Activated CD4-positive, alpha-beta memory T cell treated with anti-CD3 and anti-CD28 coated beads for 36 hours (primary cell): ENCODE measurements at places on chromosomes 12 and 14.

DNA sequence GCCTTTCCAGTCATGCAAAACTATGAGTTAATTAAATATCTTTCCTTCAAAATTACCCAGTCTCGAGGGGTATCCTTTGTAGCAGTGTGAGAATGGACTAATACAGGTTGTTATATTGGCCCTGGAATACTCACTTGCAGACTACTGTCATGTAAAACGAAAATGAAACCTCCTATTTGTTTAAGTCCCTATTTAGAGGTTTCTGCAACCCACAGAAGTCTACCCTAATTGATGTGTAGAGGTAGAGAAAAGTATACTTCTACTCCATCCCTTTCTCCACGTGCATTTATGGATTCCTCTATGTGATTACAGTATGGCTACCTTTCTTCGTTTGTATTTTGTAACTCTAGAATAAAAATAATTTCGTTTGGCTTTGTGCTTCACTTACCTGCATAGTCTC lies 371.1 kb downstream of the FSCB start:
- DNase-seq = no peak

DNA sequence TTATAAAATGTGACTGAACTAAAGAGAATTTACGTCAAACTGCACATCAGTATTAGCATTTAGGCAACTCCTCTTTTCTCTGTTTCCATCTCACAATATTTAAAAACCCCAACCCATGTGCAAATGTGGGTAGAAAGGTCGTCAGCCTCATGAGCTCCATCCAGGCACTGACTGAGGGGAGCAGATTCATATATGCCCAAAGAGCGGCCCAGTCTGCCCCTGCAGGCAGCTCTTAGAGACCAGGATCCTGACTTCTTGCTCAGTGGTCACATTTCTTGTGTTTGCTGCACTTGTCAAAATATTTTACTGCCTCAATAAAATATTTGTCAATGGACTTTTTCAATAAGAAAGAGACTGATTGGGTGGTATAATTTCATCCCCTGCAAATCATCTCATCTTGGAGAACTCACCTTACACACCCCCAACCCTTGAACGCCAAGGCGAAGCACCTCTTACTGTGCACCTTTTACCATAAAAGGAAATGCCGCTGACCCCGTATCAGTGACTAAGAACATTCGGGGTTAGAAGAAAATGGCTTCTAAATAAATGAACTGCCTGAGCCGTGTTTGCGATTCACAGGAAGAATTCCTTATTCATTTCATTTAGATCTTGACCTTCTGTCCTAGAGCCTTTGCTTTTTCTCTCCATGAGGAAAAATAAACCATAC lies 418.8 kb downstream of the BCL11B start:
- no peak for DNase-seq

DNA sequence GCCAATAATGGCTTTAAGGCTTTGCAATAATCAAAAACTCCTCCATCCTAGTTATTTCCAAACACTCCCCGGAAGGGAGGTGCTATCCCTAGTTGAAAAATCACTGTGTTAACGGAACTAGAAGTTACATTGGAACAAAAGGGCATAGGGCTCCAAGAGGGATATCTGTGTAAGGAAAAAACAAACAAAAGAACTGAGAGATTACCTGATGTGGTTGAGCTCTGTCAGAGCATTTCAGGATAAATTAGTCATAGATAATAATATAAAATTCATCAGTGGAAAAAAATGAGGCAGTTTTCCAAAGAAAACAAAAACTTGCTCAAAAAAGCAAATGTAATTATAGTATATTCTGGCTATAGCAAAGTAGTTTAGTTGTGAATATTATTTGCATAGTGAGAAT lies 27.4 kb upstream of the PAPLN start:
- DNase-seq = no peak

- DNase-seq = no peak
These were observed 86.1 kb downstream of the MGAT4C start for GRCh38 chr12:86170051-86170450.

- no peak for DNase-seq
These were observed 49.0 kb downstream of the NTF3 start for GRCh38 chr12:5480938-5481303.

DNA sequence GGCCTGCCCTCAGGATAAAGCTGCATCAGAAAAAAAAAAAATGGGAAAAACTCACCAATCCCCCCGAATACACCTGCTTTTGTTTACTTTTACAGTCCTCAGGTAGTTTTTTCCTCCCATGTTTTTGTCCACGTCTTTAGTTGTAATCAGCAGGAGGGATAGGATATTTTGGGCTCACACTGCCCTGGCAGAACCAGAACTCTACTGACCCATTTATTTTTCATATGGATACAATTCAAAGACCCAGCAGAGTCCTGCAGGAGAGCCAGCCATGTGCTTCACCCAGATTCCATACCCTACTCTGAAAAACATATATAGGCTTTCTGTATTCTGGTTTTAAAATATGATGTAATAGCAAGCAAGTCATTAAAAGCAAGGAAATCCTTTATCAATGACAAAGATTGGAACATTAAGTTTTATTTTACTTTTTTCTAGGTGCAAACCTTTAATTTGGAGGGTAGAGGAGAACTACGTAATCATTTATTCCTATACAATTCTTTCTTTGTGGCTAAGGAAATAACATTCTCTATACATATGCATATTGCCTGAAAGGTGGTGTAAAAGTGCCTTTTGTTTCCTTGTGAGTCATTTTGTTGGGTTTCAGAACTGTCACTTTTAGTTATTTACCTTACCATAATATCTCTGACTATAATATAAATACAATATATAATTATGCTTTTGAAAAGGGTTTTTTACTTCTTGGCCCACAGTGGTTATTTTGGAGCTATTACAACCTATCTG lies 19.1 kb downstream of the DACT1 start:
- DNase-seq = no peak

DNA sequence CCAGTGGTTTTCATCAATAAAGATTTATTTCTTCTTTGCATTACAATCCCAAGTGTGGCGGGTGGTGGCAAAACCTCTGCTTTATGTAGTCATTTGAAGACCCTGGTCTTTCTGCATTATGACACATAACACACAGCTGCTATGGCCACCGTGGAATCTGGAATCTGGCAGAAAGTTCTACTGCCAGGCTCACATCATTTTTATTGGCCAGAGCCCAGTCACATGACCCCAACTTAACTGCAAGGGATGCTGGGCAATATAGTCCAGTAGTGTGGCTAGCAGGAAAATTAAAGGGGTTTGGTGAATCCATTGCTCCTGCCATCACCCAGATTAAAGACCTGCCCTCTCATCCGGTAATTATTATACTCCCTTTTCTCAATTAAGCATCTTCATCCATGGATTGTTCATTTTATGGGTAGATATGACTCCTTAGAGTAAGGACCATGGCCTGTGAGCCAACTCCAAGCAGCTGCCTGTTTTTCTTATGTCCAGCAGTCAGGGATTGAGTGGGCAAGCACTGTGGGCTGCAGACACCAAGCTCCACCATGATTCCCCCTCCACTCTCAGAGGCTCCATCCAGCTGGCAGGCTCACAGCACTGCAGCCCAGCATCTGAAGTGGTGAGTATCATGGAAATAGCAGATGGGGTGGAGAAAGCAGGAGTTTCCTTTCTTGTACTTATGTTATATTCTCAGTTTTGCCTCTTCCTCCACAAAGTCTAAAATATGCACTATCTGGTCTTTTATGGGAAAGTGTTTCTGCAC lies 1030.7 kb downstream of the AACS start:
- no peak for DNase-seq

GRCh38 chr14:71139294-71139946 lies 232.2 kb downstream of the PCNX1 start:
- DNase-seq = no peak

DNA sequence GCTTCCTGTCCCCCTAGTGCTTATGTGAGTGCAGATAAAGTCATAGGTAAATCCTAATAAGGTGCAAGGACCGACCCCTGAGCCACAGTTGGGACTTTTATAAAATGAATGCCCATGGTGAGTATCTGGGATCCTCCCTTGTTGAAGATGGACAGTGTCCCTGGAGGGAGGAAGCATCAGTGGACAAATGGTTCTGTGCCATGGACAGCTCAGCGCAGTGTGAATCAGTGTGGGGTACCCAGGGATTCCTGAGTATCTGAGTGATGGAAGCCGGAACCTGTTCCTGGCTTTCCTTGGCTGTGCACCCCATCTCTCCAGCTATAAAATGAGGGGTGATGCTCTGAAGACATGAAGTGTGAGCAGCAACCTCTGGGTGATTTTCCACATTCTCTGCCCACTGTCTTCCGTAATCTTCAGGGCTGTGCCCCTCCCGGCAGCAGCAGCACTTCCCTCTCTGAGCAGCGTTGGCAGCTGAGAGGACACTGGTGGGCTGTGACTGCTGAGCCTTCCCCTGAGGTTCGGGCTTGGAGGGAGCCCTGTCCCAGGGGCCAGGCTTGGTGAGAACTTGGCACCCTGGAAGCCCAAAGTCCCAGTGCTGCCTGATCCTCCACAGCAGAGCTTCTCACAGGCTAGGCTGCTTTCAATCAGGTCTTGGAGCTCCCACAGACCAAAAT lies 25.0 kb downstream of the VCPKMT start:
- DNase-seq = no peak

DNA sequence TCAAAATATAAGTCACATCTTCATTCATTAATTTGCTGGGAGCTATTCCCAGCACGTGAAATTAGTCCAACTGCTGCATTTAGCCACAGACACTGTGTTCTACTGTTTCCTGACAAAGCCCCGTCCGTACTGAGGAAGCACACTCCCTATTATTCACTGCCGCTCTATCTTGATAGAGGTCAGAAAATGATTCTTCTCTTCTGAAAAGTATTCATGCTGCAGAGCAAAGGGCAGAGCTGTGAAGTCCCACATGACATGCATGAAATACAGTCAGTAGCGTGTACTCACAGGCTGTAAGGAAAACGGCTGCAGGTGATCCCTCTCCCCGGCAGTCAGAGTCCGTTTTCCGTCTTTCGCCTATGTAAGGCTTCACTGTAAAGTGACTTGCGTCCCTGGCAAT lies 302.5 kb upstream of the FKBP4 start:
- no peak for DNase-seq

DNA sequence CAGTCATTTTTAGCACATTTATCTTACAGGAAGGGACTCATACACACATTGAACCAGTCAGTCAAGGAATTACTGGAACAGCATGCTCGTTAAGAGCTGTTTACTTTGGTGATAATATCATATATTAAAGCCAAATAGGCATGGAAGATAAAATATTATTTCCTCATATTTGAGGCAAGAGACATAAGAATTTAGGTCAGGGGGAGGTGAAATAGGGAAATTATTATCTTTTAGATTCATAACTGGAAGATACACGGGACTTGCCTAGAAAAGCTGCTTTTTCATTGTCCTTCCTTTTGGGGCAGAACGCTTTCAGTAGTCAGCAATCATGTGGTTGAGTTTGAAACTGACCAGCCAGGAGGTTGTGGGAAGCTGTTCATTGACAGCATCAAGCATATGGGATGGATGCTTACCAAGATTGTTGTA lies 72.5 kb downstream of the NTN4 start:
- DNase-seq = no peak

- no peak for DNase-seq
These were observed 290.4 kb upstream of the RTL1 start for GRCh38 chr14:101193845-101194372.
